ENCODE measurements at places on chromosomes 4 and X.

- no peak for DNase-seq
These were observed 39.0 kb downstream of the PLAC8 start for GRCh38 chr4:83075311-83076095.

DNA sequence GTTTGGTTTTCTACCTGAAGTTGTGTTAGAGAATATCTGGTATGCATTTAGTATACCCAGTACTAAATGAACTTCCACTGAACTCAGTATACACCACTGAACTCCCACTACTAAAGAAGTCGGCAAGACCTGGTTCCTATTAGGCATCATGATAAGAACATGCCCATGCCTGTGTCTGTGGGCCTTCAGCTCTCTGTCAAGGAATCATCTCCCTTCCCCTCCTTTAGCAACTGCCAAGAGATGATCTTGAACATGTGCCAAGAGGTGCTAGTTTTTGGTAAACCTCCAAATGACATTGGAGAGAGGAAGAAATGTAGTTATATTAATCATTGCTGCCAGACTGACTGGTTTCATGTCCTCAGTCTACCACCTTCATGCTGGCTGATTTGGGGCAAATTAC, 113.2 kb downstream of the ATP10D start:
- no peak for DNase-seq

DNA sequence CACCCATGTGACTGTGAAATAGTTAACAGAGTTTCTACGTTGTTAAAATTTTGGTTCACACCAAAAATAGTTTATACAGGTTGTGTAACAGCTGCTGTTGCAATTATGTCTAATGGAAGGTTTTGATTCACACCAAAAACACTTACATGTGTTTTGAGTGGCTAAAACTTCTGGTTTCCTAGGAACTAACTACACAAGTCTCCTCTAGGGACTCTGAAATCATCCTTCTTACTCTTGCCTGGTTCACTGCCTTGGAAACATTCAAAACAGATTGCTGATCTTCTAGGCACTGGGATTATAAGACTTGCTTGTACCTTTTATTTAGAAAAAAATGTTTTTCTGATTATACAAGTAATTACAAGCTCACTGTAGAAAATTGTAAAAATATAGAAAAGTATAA, 14.9 kb upstream of the MORC4 start:
- DNase-seq, result no peak

DNA sequence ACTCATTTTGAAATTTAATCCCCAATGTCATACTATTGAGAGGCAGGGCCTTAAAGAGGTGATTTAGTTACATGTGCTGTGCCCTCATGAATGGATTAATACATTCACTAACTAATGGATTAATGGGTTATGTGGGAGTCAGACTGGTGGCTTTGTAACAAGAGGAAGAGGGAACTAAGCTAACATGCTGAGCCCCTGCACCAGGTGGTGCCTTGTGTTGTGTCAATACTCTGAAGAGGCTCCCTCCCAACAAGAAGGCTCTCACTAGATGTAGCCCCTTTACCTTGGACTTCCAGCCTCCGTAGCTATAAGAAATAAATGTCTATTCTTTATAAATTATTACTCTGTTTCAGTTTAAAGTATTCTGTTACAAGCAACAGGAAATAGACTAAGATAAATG, 411.9 kb upstream of the EMCN start:
- DNase-seq, result no peak

GRCh38 chrX:112642349-112642748, 37.4 kb downstream of the LHFPL1 start:
- DNase-seq, result no peak

DNA sequence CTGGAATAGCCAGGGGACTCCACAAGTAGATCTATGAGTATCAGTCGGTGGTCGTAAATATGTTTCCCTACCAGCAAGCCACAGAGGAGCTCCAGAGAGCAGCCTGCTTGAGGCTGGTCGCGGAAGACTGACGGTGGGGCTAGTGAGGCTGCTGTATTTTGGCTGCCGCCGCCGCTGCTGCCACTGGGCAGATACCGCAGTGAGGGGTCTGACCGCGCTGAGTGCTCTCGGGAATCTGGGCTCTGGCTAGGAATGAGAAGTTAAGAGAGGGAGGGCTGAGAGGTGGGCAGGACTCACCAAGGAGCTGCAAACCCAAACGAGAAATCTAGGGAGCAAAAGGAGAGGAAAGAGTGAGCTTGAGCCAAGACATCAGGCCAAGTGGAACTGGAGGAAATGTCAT, at the start of gene EXOC1L:
EXOC1L (plus strand) TSS at position 157 of the 400 bp plus-strand sequence; CDS start at position 394, 237 bp downstream.
- DNase-seq, result no peak

DNA sequence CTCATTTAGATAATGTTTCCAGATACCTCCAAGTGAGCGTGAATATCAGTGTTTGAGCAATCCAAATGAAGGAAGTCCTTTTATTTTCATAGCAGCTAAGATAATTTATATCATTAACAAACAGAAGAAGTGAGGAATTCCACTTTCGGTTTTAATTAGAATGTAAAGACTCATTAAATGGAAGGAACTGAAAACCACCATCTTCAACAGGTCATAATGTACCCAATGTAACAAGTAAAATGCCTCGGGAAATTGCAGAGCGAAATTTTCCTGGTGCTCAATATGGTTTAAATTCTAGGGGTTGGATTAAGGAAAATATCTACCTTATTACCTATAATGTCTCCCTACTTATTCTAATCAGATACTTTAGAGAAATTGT, 33.9 kb upstream of the SLC9A7 start:
- no peak for DNase-seq

- no peak for DNase-seq
These were observed 582.3 kb upstream of the DIPK2B start for GRCh38 chrX:45783002-45783401.

DNA sequence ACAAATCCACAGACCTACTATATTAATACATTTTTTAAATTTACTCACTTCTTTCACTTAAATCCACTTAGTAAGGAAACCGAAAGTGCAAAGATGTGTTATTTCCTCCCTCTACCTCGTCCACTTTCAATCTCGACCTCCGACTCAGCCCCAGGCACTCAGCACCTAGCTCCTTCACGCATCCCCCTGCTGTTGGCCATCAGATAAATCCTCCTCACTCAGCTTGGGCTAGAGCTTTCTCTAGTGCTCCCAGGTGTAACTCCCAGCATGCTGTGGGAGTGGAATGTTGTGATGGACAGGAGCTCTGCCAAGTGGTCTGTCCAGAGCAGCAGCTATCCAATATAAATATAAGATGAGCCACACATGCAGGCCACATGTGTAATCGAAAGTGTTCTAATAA, 26.7 kb upstream of the TEC start:
- DNase-seq, result no peak

DNA sequence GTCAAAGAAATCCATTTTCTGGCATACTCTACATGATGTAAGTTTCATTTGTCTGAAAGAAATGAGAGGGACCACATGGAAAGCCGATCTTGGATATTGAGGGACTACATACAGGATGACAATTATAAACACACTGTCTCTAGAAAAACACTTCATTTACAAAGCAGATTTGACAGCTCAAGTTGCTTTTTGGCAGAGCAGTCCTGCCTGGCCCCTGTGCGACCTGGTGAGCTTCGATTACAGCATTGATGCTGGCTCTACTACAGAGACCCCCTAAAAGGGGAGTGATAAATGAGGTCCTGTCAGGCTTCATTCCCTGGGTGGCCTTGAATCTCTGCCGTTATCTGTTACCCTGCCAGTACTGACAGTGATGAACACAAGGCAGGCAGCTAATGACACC, 215.2 kb upstream of the NOCT start:
- DNase-seq, result no peak

DNA sequence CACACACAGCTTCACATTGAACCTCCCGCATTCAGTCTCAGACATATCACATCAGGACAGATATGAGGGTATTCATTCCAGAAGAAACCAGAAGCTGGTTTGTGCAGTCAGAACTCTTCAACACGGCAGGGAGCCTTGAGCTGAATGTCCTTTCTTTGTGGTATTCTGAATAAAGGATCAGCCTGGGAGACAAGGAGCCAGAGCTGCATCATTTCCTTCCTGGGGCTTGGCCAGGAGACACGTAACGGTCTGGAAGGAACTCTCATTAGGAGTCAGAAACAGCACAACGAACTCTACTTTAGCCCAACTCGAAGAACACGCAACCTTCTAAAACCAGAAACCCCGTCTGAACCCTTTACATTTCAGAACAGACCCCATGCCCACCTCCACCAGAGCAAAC, 46.4 kb downstream of the KDR start:
- no peak for DNase-seq

DNA sequence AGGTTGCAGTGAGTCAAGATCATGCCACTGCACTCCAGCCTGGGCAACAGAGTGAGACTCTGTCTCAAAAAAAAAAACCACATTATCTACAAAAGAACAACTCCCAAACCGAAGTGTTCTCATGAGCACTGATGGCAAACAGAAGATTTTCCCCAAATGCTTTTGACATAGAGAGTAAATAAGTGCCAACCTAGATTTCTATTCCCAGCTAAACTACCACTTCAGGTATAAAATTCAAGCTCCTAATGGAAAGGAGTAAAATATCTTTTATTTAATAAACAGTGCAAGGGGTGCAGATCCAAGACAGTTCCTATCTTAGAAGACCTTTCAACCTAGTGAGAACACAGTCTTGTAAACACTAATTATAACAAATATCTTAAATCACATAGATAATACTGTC, 170.3 kb downstream of the TENM3 start:
- DNase-seq, result no peak

DNA sequence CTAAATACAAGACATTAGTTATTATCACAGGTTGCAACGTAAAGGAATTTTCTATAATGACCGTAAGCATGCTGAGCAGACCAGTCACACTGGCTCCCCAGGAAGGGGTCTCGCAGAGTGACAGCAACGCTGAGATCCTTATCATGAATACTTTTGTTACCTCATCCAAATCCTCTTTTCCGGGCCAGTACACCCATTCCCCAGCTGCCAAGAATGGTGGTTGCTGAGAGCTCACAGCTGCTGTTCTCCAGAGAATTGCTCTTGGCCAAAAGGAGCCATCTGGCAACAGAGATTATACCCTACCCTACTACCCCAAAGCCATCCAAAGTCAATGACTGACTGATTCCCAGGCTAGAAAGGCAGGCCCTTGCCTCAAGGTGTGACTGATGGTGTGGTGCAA, 91.6 kb downstream of the FUNDC1 start:
- DNase-seq, result no peak

Data from thoracic aorta (tissue), 2 donors.